BJ (cell line): ENCODE measurements at places on chromosomes 13 and 19.

GRCh38 chr13:111960152-111960772 is 106.7 kb upstream of the SOX1 start:
- DNase-seq = no peak

DNA sequence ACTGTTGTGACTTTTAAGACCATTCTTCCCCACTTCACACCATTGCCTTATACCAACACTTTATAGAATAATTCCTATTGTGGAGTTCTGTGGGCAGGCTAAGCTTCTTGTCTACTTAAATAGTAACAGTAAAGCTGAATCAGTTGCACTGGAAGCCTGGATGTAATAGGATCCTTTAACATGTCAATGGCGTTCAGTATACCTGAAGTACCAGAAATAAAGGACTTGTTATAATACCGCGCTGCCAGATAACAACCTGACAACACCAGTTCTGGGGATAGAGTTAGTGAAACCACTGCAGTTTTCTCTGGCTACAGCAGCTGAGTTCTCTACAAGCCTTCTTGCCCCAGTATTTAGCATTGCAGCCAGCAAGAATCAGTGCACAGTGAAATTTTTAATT is 52.0 kb upstream of the TNFRSF19 start:
- DNase-seq = no peak

DNA sequence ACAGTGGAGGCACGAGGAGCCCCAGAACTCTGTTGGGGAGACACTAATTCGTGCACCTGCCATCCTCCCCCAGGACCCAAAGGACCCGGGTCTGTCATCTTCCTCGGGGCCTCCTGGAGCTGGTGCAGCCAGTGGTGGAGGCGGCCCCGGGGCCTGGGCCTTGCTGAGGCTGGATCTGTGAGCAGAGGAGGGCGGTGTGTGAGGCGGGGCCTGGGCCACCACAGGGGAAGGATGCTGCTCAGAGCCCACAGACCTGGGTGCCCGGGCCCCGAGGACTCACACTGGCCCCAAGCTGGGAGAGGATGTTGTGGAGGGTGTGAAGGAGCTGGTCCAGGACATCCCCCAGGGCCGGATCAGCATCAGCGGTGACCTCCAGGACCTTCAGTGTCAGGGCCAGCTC is 8.3 kb downstream of the IFNL3 start:
- DNase-seq = no peak

DNA sequence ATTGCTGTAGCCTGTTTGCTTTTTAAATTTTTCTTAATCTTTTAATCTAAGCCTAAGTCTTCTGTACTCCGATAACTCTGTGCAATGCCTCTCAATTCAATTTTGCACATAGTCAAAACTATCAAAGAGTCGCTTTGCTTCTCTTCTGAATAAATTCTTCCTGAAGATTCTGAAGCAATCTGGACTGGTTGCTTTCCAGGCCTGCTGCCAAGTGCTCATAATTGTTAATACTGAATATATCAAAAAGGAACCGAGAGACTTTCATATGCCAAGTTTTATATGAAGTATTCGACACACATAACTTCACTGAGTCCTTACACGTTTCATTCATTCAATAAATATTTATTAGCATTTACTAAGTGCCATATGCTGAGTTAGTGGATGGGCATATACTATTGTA is 91.3 kb downstream of the EDNRB start:
- DNase-seq = no peak

- no peak for DNase-seq
Observed at GRCh38 chr13:38255600-38255999, 94.1 kb upstream of the UFM1 start.

- DNase-seq = no peak
Observed at GRCh38 chr13:50892210-50892944, 17.2 kb upstream of the RNASEH2B start.

DNA sequence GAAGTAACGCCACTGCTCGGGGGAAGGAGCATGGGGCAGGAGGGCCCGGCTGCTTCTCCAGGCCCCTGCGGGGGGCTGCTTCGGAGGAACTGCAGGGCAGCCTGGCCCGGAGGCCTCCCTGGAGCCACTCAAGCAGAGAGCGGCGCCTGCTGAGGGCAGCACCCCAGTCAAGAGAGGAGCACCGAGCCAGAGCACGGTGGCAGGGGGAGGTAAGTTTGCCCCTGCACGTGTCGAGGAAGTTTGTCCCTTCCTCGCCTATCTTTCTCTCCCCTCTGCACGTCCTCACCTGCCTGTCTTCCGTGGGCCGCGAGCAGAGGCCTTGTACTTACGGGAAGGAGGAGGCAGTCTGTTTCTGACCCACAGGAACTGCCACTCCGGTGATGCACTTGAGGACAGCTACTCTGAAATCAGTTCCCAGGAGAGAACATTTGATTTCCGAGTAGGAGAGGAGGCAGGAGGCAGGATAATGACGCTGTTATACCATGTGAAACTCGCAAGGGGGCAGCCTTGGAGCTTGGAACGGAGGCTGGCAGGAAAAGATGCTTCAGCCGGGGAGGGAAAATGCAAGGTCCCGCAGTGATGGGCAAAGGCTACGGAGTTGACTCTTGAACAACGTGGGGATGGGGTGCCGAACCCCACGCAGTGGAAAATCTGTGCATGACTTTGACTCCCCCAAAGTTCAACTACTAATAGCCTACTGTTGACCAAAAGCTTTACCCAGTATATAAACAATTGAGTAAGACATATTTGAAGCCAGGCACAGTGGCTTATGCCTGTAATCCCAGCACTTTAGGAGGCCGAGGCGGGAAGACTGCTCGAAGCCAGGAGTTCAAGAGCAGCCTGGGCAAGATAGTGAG is 5.0 kb downstream of the FFAR1 start:
- DNase-seq = peak; percentile 3

DNA sequence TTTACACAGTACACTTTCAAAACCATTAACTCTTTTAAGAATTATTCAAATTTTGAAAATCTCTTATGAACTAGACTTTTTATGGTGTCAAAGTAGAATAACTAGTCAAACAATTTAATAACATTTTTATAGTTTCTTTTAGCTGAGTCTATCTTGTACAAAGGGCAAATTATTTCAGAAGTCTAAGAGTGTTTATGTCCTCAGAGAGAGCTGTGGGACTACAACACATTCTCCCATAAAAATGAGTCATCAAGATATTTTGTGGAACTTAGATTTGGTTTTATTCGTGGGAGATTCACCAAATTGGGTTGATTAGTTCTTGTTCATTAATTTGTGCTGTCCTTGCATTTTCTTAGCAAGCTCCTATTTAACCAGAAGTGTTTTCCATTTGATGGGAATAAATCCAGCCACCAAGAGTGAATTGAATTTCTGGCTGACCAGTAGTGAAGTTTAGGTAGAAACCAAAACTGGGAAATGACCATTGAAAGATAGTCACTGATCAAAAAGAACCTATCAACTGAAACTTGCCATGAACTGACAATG is 291.0 kb downstream of the DLEU7 start:
- DNase-seq = no peak

DNA sequence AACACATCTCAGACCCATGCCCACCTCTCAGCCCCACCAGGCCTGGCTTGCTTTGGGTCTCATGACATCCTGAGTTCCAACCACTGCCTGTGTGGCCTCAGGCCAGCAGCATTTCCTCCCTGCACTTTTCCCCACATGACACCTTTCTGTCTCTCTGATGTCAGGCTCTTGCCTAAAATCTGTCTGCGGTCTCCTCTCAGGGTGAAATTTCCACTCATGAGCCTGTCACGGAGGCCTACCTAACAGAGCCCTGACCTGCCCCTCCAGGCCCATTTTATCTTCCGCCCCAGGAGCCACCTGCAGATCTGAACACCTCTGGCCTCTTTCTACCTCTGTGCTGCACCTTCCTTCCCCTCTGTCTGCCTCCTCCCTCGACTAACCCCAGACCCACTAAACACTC is 93.5 kb downstream of the ZDHHC20 start:
- no peak for DNase-seq
